ENCODE measurements at places on chromosomes 3 and 15.
A peak's percentile ranks its signal among the peaks of the same experiment; 100 is the strongest.

- no peaks in the 10 kb centered on the region for H3K27me3 ChIP-seq
- H3K4me1 ChIP-seq = peaks cover 13% of the 10 kb centered on the region
Observed at GRCh38 chr3:15753056-15753710, 44.6 kb downstream of the ANKRD28 start.

DNA sequence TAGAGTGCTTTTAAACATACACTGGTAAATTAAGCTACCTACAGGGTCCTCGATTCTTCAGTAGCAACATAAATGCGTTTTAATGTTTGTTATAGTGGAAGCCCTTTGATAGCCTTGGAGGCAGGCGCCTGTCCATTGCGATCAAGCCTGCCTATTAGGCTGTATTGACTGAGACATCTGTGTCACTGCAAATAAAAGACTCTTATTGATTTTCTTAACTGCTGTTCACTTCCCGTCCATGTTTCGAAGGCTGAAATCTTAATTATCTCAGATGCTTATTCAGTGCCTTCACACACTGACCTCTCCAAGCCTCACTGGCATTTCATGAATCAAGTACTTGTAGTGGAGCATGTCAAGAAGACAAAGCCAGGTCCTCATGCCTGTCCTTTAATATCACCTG, 51.1 kb downstream of the MAP2K5 start:
- peaks cover 11% of the 10 kb centered on the region for H3K36me3 ChIP-seq
- no peak overlapping the region for H3K4me3 ChIP-seq
- no peak for DNase-seq
- no peaks in the 10 kb centered on the region for H3K27me3 ChIP-seq

DNA sequence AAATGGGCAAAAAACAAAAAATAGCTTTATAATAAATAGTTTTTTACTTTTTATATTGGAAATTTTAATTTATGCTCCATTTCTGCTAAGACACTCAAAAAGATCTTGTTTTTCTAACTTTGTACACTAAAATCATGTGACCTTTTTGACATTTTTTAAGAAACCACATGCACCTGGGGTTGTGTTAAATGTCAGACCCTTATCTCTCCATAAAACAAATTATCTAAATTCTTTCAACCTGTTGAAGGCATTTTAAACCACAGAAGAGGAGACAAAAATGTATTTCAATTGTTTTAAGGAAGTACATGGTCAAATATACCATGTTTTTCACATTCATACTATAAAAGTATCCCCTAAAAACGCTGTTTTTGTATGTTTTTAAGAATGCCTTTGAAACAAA, 29.2 kb downstream of the IFT80 start:
- peaks cover 22% of the 10 kb centered on the region for H3K36me3 ChIP-seq
- no peak overlapping the region for H3K4me3 ChIP-seq

- H3K4me1 ChIP-seq = peaks cover 7% of the 10 kb centered on the region
- H3K4me3 ChIP-seq = no peak overlapping the region
- DNase-seq = no peak
Observed at GRCh38 chr3:48623851-48624547, 2.4 kb upstream of the TMEM89 start.

GRCh38 chr15:47442371-47442770, 274.9 kb upstream of the SEMA6D start:
- no peak overlapping the region for H3K27ac ChIP-seq
- no peaks in the 10 kb centered on the region for H3K4me1 ChIP-seq
- no peaks in the 10 kb centered on the region for H3K27me3 ChIP-seq
- no peak for DNase-seq

DNA sequence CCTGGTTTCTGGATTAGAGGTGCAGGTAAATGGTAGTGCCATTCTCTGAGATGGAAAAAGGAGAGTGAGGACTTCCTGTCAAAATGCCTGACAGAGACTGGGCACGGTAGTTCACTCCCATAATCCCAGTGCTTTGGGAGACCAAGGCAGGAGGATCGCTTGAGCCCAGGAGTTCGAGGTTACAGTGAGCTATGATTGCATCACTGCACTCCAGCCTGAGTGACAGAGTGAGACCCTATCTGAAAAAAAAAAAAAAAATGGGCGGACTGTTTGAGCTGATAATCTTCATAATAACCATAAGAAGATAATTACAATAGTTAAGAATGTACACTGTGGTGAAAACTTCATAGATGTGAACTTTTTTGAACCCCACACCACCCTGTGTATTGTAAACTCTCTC, 44.2 kb downstream of the HRH1 start:
- no peak overlapping the region for H3K27ac ChIP-seq
- no peak overlapping the region for H3K4me3 ChIP-seq
- peaks cover 23% of the 10 kb centered on the region for H3K27me3 ChIP-seq
- DNase-seq = no peak

DNA sequence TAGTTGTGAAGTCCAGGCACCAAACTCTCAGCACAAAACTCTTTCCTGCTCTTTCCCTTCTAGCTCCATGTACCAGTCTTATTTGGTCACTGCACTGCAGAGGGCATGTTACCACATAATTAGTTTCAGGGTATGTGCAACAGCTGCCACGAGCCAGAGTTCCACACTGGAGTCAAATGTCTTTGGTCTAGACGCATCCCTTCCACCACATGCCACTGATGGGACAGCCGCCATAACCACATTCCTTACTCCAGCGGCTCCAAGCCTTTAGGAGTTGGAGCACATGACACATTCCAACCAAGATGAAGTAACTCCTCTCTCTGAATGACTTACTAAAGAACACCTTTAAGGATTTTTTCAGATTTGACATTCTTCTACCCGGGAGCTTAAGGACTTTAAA, 153.4 kb downstream of the ERC2 start:
- H3K36me3 ChIP-seq = no peaks in the 10 kb centered on the region
- no peak for DNase-seq
- no peaks in the 10 kb centered on the region for H3K4me1 ChIP-seq
- H3K27ac ChIP-seq = no peak overlapping the region

DNA sequence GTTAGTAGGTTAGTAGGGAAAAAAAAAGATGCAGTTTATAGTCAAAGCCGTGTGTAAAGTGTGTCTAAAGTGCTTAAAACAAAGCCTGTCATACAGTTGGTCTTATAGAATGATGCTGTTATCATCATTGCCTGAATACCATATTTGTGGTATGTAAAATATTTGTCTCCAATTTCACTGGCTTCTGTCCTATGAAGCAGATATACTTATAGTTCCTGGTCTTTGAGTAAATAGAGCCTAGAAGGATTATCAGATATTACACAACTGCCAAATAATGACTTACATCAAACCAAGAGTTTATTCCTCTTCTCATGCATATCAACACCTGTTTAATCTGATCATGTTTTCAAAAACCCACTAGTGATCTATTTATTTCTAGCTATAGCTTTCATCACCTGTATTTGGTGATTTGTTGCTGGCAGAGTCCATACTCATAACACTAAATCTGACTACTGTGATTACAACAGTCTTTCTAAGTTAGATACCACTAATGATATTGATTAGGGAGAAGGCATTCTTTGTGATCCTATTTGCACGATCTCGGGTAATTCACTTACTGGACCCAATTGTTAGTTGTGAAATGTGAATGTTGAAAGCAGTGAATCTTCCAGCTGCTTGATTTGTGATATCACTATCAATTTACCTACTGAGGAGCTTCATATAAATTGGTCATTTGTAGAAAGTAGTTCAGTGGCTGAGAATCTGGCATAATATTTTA, 413.7 kb downstream of the LPP start:
- DNase-seq = no peak
- no peaks in the 10 kb centered on the region for H3K36me3 ChIP-seq
- H3K4me1 ChIP-seq = peaks cover under 1% of the 10 kb centered on the region
- no peaks in the 10 kb centered on the region for H3K27me3 ChIP-seq

DNA sequence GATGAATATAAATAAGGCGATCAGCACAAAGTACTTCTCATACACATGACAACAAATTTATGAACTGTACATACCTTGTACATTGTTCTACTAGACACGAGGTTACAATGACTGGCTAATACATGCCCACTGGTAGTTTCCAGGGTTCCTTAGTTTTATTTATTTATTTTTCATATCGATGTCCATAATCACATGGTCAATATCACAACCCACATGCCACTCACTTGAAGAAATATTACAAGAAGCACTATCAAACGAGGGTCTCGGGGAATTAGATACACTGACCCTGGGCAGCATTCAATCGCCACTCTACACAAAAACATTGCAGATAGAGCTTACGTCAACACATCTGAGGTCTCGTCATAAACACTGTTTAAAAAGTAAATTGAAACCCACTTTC, 21.2 kb upstream of the WNT5A start:
- no peak overlapping the region for H3K4me3 ChIP-seq
- DNase-seq = no peak
- peaks cover 1% of the 10 kb centered on the region for H3K27me3 ChIP-seq
- no peak overlapping the region for H3K27ac ChIP-seq
- H3K36me3 ChIP-seq = no peaks in the 10 kb centered on the region
- no peaks in the 10 kb centered on the region for H3K4me1 ChIP-seq

- no peaks in the 10 kb centered on the region for H3K36me3 ChIP-seq
- peaks cover 24% of the 10 kb centered on the region for H3K27me3 ChIP-seq
- DNase-seq = no peak
- peaks cover 70% of the 10 kb centered on the region for H3K4me1 ChIP-seq
Observed at GRCh38 chr3:46372492-46373359, 2.0 kb downstream of the CCR5 start.

DNA sequence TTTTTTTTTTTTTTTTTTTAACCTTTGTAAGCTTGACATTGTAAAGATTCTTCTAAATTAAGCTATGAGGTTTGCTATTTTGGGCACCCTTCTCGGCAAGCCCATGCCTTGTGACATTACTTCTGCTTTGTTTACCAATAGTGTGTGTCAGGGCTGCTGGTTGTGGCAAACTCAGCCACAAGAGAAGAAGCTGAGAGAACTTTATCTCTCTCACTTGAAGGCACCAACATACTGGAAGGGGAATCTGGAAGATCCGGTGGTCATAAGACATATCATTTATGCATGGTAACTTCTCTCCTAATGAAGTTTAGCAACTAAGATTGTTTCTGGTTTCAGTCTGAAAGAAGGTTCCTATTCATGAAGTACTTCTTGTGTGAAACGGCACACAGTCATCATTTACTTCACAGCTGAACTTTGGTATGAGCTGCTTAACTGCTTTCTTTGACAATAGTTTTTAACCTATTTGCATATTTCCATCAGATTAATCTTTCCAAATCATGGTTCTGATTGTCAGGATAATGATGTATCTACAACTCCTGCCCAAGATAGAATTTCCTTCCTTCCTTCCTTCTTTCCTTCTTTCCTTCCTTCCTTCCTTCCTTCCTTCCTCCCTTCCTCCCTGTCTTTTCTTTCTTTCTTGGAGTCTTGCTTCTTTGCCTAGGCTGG, 189.3 kb downstream of the NFKBIZ start:
- H3K4me3 ChIP-seq = no peak overlapping the region
- DNase-seq = no peak
- H3K36me3 ChIP-seq = peaks cover 6% of the 10 kb centered on the region
- no peaks in the 10 kb centered on the region for H3K4me1 ChIP-seq
- H3K27ac ChIP-seq = no peak overlapping the region

DNA sequence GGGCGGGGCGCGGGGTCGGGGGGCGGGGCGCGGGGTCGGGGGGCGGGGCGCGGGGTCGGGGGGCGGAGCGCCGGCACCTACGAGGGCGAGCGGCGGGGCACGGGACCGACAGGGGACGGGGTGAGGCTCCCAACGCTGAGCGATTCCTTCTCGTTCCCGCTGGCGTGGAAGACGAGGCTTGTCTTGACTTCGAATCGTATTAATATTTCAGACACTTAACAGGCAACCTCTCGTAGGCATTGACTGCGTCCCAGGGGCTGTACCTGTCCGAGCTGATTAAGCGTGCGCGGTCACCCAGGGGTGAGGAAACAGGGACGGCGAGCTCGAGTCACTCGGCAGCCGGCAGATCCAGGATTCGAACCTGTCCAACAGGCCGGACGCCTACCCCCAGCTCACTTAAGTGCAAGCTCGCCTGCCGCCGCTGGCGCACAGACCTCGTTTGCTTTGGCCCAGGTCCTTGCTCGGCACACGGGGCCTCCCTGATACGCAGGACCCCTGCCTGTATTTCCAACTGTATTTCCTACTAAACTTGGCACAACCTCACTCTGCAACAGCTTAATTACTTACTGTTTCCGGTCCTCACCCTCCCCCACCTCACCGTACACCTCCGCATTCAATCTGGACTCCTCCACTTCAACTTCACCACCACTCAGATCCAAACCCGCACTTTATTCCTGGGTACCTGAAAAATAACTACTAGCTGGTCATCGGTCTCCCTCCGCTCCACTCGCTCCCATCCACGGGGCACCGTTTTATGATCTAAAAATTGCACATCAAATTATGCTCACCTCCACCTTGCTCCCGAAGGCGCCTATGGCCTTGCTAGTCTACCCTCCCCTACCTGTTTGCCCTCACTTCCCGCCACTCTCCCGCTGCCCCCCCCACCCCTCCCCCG, 722 bp upstream of the ZXDC start:
- peak overlapping the region; percentile 79 for H3K4me3 ChIP-seq
- peaks cover 13% of the 10 kb centered on the region for H3K36me3 ChIP-seq
- no peaks in the 10 kb centered on the region for H3K27me3 ChIP-seq
- no peak for DNase-seq

DNA sequence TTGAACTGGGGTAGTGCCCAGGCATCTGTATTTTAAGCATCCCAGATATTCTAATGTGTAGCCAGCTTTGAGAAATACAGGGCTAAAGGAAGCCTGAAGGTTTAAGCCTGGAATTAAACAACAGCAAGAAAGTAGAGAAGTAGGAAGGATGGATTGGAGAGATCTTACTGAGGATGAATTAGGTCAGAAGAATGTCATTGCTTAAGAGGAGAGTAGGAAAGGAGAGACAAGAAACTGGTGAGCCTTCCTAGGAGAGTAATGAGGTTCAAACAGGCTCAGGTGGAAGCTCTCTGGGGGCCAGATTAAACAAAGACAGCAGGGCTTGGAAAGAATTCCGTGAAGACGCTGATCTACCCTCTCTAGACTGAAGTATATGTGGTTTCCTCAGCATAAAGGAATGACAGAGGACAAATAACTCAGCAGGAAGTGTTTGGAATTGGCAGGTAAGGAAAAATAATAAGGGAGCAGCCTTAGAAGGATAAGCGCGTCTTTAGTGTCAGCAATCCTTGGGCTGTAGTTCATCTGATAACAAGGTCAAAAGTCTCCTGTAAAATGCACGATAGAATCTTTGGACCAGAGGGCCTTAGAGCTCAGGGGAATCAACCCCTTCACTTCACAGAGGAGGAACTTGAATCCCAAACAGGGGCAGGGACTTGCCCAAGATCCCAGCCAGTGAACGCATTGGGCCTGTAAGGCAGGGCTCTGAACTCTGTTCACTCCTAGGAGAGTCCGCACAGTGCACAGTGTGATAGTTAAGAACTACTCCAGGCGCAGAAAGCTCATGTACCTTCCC, 90.9 kb downstream of the TP63 start:
- no peaks in the 10 kb centered on the region for H3K27me3 ChIP-seq
- no peak overlapping the region for H3K4me3 ChIP-seq
- H3K27ac ChIP-seq = no peak overlapping the region

DNA sequence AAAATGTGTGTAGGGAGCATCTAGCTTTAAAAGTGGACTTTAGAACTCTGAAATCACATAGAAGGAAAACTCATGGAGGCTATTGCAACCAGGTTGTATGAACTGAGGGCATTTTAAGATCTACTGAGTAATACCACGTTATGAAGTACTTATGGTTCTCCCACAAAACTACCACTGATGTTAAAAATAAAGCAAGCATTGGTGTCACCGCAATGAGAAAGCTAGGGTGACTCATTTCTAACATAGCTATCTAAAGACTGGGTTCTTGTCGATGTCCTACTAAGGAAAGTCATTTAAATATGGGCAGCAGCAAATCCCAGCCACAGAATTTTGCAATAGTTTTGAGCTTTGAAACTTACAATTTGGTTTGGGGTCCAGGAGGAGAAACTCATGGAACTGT, 584.8 kb downstream of the DIPK2A start:
- no peak overlapping the region for H3K27ac ChIP-seq
- no peaks in the 10 kb centered on the region for H3K27me3 ChIP-seq
- DNase-seq = no peak
- H3K36me3 ChIP-seq = no peaks in the 10 kb centered on the region
